ENCODE measurements at places on chromosomes 3 and 15.
A peak's percentile ranks its signal among the peaks of the same experiment; 100 is the strongest.

- peak; percentile 99 for DNase-seq
- peak overlapping the region; percentile 22 for H3K4me3 ChIP-seq
These were observed 90.9 kb upstream of the CHD2 start for GRCh38 chr15:92809064-92809879.

DNA sequence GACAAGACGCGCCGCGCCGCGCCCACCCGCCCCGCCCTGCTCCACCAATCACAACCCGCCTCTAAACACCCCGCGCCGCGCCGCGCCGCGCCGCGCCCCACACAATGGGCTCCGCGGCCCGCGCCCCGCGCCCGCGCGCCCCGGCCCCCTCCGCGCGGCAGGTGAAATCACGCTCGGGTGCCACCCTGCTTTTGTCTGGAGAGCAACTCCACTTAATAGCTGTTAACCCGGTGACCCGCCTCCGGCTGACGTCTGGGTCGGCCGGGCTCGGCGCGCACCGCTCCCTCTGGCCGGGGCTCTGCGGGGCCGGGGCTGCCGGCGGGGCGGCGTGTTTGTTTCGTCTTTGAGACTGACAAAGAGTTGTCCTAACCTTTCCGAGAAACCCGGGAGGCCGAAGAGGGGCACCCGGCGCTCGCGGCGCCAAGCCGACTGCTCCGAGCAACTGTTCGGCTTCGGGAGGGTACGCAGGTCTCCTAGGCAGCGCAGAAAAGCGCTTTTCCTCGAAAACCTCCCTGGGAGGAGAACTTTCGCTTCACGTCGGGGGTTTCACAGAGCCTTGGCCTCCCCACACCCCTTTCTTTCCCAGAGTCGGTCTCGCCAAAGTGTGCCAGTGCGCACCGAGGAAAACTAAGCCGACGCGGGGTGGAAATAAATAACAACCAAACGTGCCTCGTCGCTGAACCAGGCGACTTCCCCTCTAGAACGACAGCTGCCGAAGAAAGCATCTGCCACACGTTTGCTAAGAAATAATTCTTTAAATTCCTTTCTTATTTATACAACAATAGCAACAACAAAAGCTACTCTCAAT is 518.4 kb downstream of the FOXP1 start:
- H3K27ac ChIP-seq: peak overlapping the region; percentile 96
- no peaks in the 10 kb centered on the region for H3K27me3 ChIP-seq
- H3K36me3 ChIP-seq: no peaks in the 10 kb centered on the region

DNA sequence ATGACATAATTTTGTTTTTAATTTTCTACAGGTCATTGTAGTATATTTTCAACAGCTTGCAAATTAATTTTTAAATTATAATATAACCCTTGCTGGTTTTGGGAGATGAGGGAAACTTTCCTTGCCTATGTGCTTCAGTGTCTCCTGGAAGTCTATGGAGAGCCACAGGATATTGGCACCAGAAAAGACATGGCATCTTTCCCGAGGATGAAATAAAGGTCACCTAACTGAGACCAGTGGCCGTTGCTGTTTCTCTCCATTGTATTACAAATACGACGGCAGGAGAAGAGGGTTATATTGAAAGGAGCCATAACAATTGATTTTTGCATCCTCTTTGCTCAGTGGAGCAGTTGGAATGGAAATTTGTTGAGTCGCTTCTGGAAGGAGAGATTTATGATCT is 19.9 kb upstream of the AQP9 start:
- H3K27me3 ChIP-seq: no peaks in the 10 kb centered on the region
- DNase-seq: no peak

DNA sequence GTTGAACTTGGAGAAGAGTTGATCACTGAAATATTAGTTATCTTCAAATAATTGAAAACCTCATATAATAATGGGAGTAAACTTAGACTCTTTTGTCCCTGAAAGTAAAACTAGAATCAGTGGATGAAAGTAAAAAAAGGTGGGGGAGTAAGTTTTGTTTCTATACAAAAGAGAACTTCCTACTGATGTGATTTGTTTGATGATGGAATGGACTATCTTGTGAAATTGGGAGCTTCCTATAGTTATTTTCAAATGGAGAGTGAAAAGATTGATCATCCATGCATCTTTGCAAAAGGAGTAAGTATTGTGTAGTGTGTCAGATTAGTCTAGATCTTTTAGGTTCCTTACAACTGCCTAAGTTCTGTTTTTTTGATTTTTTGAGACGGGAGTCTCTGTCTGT is 28.4 kb downstream of the SPRED1 start:
- H3K4me1 ChIP-seq: no peaks in the 10 kb centered on the region
- no peaks in the 10 kb centered on the region for H3K36me3 ChIP-seq
- H3K4me3 ChIP-seq: no peak overlapping the region
- no peaks in the 10 kb centered on the region for H3K27me3 ChIP-seq

GRCh38 chr3:69695443-69695842 is 43.8 kb upstream of the MITF start:
- no peaks in the 10 kb centered on the region for H3K27me3 ChIP-seq
- H3K4me3 ChIP-seq: no peak overlapping the region
- DNase-seq: no peak

GRCh38 chr15:64763874-64764273 is 11.5 kb downstream of the RBPMS2 start:
- no peak for DNase-seq
- H3K4me3 ChIP-seq: no peak overlapping the region
- H3K27me3 ChIP-seq: no peaks in the 10 kb centered on the region
- no peaks in the 10 kb centered on the region for H3K36me3 ChIP-seq
- no peaks in the 10 kb centered on the region for H3K4me1 ChIP-seq

DNA sequence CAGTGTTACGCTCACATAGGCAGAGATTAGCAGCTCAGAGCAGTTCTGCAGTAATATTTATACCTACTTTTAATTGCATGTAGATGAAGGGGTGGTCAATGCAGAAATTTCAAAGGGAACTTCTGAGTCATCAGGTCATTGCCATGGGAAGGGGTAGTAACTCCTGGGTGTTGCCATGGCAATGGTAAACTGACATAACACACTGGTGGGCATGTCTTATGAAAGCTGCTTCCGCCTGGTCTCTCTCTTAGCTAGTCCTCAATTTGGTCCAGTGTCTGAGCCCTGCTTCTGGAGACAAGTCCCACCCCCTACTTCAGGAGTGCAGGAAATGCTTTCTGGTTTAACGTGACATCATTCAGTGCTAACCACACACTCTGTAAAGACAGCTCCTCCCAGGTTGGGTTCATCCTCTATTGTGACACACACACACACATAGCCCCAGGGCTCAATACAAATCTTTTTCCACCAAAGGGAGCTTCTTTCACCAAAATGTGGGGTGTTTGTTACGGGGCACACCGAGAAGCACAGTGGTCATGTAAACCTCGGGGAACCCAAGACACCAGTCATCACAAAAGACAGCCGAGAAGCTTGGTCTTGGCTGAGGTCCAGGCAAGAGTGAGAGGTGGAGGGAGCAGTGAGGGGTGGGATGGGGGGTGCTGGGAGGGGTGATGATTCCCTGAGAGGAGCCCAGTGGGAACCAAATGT is 74.5 kb downstream of the TLE3 start:
- no peak overlapping the region for H3K27ac ChIP-seq
- DNase-seq: peak; percentile 22
- no peaks in the 10 kb centered on the region for H3K27me3 ChIP-seq
- no peaks in the 10 kb centered on the region for H3K36me3 ChIP-seq
- H3K4me3 ChIP-seq: no peak overlapping the region

DNA sequence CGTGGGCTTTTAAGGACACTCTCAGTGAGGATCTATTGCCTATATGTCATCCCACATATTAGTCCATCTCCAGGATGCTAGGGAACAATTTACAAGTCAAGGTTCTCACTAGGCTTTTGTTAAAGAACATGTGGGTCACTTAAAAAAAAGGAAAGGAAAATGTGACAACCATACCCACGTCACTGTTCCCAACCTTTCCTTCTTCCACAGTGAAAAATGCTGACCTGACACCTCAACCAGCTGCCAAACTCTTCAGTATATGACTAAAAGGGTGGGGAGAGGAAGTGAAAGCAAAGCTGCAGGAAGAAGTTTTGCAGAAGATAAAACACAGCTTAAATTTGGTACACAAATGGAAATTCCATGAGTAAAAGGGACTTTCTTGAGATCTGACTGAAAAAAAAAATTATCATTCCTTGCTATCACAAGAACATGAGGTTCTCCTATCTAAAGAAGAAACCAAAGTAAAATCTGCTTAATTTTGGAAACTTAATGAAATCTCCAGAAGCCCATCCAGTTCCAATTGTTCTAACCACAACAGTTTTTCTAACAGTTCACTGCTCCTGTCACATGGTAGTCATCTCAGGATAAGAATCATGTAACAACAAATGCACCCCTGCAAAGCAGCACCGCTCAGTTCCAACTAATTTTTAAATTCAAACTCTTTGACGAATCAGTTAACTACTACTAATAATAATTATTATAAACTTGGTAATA is 117.0 kb upstream of the TSPAN3 start:
- DNase-seq: no peak
- H3K27ac ChIP-seq: peak overlapping the region; percentile 12
- no peaks in the 10 kb centered on the region for H3K36me3 ChIP-seq
- H3K27me3 ChIP-seq: no peaks in the 10 kb centered on the region
- H3K4me3 ChIP-seq: no peak overlapping the region
- peaks cover 18% of the 10 kb centered on the region for H3K4me1 ChIP-seq

- H3K27me3 ChIP-seq: no peaks in the 10 kb centered on the region
- DNase-seq: no peak
- no peak overlapping the region for H3K4me3 ChIP-seq
- no peaks in the 10 kb centered on the region for H3K36me3 ChIP-seq
- no peak overlapping the region for H3K27ac ChIP-seq
These were observed 8.6 kb downstream of the GABRR3 start for GRCh38 chr3:98026425-98027084.

DNA sequence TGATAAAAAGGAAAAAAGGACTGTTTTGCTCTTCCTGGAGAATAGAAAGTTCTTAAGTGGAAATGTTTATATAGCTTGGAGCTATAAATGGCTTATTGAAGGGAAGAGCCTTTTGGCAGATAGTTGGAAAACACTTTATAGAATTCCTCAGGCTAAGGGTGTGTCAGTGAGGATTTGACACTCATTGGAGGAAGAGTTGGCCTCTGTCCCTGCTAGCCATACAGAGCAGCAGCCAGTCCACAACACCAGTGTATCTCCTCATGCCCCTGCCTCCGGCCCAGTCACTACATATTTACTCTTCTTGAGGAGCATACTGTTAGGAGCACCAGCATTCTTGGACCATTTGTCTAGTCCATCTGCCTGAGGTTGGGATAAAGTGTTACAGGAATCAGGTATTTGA is 36.2 kb downstream of the KLHL18 start:
- no peak overlapping the region for H3K4me3 ChIP-seq
- peak overlapping the region; percentile 44 for H3K27ac ChIP-seq

DNA sequence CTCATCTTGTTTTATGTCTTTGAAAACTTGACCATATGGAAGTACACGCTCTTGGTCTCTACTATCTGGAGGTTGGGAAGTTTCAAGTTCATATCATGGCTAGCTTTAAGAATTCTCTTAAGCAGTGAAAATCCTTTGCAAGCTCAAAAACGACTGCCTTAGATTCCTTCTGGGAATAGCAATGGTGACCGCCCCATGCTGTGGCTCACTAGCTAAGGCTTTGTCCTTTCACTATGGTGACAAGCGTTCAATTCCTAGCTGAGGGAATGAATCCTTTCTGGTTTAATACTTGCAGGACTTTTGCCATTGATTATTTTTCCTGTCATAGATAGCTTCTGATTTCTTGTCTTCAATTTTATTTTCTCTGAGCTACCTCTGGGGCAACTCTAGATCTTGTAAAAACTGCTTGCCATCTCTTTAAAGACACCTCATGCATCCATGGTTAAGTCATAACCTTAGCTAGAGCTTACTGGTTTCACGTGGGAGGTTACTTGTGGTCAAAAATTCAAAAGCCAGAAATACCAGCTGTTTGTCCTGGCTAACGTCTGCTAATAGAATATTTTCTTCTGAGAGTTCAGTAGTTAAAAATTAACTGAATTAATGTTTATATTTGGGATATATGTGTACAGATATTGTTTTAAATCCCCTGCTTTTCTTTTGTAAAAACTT is 673.4 kb upstream of the CBLB start:
- no peaks in the 10 kb centered on the region for H3K4me1 ChIP-seq
- no peak for DNase-seq

GRCh38 chr3:113214917-113215595 is 3.7 kb downstream of the BOC start:
- peak overlapping the region; percentile 98 for H3K27ac ChIP-seq
- no peak for DNase-seq
- no peak overlapping the region for H3K4me3 ChIP-seq
- H3K27me3 ChIP-seq: peaks cover 19% of the 10 kb centered on the region
- H3K4me1 ChIP-seq: peaks cover 12% of the 10 kb centered on the region

- H3K36me3 ChIP-seq: no peaks in the 10 kb centered on the region
- H3K4me3 ChIP-seq: peak overlapping the region; percentile 14
- no peaks in the 10 kb centered on the region for H3K4me1 ChIP-seq
- DNase-seq: peak; percentile 69
- no peaks in the 10 kb centered on the region for H3K27me3 ChIP-seq
- H3K27ac ChIP-seq: peak overlapping the region; percentile 98
These were observed 6.0 kb downstream of the WNT5A start for GRCh38 chr3:55480911-55481743.

DNA sequence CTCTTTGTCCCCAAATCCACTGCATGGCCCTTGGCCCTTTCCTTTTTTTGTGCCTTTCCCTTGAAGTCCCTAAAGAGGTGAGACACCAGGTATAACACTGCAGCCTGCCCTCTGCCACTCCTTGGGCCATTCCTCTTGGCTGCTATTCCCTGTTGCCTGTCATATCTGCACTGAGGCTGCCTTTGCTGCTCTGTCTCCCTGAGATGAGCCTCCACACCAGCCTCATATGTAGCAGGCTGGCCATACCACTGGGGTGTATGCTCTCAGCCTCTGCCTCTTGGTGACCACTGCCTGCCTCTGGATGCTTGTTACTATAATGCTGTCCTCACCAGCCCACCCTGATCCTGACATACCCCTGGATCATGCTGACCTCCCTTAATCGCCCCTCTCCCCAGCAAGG is 252.0 kb downstream of the CLSTN2 start:
- DNase-seq: no peak
- no peaks in the 10 kb centered on the region for H3K36me3 ChIP-seq
- no peak overlapping the region for H3K27ac ChIP-seq
- peaks cover 7% of the 10 kb centered on the region for H3K4me1 ChIP-seq
- H3K27me3 ChIP-seq: no peaks in the 10 kb centered on the region

- H3K36me3 ChIP-seq: no peaks in the 10 kb centered on the region
- H3K27me3 ChIP-seq: no peaks in the 10 kb centered on the region
- peak overlapping the region; percentile 44 for H3K27ac ChIP-seq
- peaks cover 7% of the 10 kb centered on the region for H3K4me1 ChIP-seq
- no peak overlapping the region for H3K4me3 ChIP-seq
These were observed 197.4 kb downstream of the ISL2 start for GRCh38 chr15:76533995-76534394.

- no peaks in the 10 kb centered on the region for H3K36me3 ChIP-seq
- no peaks in the 10 kb centered on the region for H3K27me3 ChIP-seq
- H3K4me3 ChIP-seq: no peak overlapping the region
These were observed 246.8 kb downstream of the NR1D2 start for GRCh38 chr3:24191801-24192403.

GRCh38 chr15:62291262-62291661 is 126.2 kb upstream of the C2CD4B start:
- H3K4me3 ChIP-seq: no peak overlapping the region
- no peak overlapping the region for H3K27ac ChIP-seq
- no peaks in the 10 kb centered on the region for H3K4me1 ChIP-seq
- H3K27me3 ChIP-seq: no peaks in the 10 kb centered on the region
- no peaks in the 10 kb centered on the region for H3K36me3 ChIP-seq
- no peak for DNase-seq

- no peak overlapping the region for H3K27ac ChIP-seq
- peak; percentile 63 for DNase-seq
- no peak overlapping the region for H3K4me3 ChIP-seq
- no peaks in the 10 kb centered on the region for H3K27me3 ChIP-seq
- no peaks in the 10 kb centered on the region for H3K36me3 ChIP-seq
These were observed 28.4 kb upstream of the SMAD6 start for GRCh38 chr15:66673410-66674322.

GRCh38 chr15:48084759-48085590 is 35.8 kb upstream of the SLC24A5 start:
- peak; percentile 60 for DNase-seq
- H3K4me1 ChIP-seq: no peaks in the 10 kb centered on the region
- no peak overlapping the region for H3K4me3 ChIP-seq
- no peaks in the 10 kb centered on the region for H3K36me3 ChIP-seq
- H3K27me3 ChIP-seq: no peaks in the 10 kb centered on the region
